Myocyte (in vitro differentiated cells): ENCODE measurements at places on chromosomes 13 and 19. TPM values are rescaled to one million over a fixed set of nuclear protein-coding genes. Genes with fewer than 3 reads are reported as not detected.
A peak's percentile ranks its signal among the peaks of the same experiment; 100 is the strongest.

The ZNF888 gene
- total RNA-seq = 0.40 and 0.73 TPM in 2 replicates

The SOX1 gene
- total RNA-seq = not detected in 2 replicates

The SGCG gene
- total RNA-seq = 84.9 and 131 TPM in 2 replicates

DNA sequence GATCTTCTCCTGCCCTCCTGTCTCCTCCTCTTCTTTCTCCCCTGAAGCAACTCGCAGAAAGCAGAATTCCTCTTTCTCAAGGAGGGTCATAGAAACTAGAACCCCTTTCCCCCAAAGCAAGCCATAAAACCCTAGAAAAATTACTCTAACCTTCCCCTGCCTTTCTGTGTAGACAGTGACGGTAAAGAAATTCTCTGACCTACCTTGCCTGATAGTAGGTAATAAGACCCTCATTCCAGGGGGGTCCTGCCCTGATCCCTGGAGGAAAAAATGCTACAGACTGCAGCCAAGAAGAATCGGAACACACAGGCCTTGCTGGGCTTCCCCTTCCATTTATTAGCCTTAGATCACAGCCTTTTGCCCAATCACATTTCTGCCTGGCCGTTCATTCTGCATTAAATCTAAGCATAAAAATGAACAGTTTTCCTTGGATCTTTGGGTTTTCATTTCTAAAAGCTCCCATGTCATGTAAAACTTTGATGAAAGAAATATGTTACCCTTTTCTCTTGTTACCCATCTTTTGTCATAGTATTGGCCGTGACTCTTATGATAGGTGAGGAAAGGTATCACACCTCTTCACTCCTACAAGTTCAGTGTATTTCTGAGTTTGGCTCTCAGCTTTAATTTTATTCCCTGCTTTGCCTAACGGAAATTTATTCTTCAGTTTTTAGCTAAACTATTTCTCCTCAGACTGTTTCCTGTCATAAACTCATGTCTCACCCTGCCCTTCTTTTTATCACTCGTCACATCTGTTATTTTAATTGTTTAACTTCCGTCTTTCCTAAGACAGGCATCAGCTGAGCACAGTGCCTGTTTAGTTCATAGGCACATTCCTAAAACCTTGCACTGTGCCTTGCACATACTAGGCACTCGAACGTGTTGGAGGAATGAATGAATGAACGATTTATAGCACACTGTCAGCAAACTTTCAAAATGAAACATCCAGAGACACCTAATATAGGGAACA is 20.4 kb upstream of the CPB2 start:
- DNase-seq = no peak

GRCh38 chr13:85216576-85216975 is 582.6 kb downstream of the SLITRK6 start:
- no peak for DNase-seq

DNA sequence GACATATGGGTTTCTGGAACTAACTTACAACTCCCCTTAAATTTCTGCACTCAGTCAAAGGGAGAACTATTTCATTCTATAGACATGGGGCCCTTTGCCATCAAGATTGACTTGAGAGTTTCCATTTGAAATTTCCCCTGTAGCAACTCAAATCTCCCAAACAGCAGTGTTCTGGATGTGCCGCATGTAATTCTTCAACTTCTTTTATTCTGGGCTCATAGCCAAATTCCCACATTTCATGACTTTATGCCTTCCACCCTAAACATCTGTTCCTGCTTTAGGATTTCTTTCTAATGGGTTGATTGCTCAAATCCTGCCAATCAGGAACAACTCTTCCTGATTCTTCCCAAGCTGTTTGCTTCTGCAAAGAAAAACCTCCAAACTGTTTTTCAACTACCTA is 336.0 kb downstream of the TBC1D4 start:
- DNase-seq = peak; percentile 27

GRCh38 chr13:81293594-81294164 is 952.8 kb upstream of the SPRY2 start:
- DNase-seq = no peak

The TPT1 gene
- 2,103 and 2,274 TPM in 2 replicates for total RNA-seq

DNA sequence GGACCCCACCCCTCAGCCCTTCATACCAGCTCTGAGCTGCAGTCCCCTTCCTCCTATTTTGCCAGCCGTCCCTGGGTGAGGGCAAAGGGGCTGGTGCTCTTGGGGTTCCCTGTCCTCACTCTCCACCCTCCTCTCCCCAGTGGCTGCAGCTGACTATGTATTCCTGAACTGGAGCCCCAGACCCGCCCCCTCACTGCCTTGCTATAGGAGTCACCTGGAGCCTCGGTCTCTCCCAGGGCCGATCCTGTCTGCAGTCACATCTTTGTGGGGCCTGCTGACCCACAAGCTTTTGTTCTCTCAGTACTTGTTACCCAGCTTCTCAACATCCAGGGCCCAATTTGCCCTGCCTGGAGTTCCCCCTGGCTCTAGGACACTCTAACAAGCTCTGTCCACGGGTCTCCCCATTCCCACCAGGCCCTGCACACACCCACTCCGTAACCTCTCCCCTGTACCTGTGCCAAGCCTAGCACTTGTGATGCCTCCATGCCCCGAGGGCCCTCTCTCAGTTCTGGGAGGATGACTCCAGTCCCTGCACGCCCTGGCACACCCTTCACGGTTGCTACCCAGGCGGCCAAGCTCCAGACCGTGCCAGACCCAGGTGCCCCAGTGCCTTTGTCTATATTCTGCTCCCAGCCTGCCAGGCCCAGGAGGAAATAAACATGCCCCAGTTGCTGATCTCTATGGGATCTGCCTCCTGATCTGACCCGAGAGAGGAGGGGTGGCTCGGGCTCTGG is 2.4 kb downstream of the COX7A1 start:
- no peak for DNase-seq

DNA sequence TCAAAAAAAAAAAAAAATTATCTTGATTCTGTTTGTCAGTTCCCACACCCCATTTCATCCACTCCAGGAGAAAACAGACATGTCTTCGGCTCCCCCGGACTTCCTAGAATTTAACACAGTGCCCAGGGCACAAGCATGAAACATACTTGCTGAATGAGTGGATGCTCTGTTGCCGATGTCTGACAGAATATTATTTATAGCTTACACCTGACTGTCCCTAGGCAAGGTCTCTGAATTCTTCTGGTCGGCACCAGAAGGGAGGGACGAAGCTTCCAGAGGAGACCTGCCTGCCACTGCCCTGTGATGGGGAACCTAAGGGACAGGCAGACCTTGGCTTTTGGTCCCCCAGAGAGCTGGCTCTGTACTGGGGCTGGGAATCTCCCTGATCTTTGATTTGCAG is 43.9 kb upstream of the PEG3 start:
- DNase-seq = no peak

DNA sequence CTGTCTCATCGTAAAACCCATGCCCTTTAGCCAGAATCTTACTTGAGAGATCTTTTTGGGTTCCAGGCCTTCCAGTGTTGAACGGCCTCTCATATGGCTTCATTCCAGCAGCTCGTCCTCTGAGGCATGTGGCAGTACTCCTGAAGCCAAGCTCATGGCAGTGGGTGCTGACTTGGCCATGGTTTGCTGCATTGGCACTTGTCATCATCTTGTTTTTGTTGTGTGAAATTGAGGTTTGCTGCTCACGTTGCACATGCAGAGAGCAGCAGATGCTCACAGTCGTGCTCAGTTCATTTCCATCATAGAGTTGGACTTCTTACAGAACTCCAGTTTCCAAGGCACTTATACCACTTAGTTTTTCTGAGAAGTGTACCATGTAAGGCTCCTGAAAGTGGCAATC is 14.9 kb downstream of the TEX29 start:
- DNase-seq = no peak
